Epithelial cell of proximal tubule (primary cell): ENCODE measurements at places on chromosomes 3 and 15. TPM values are rescaled to one million over a fixed set of nuclear protein-coding genes. Genes with fewer than 3 reads are reported as not detected.

ANO10 gene
- 21.1 and 30.7 TPM in 2 replicates for total RNA-seq

EDEM1 gene
- total RNA-seq: 27.1 and 50.6 TPM in 2 replicates

CPB1 gene
- total RNA-seq: not detected in 2 replicates

ZNF609 gene
- 11.0 and 11.6 TPM in 2 replicates for total RNA-seq

ZNF619 gene
- 4.9 and 5.3 TPM in 2 replicates for total RNA-seq

ZBBX gene
- total RNA-seq: 0.06 TPM in 1 of 2 replicates, not detected in the other

MYEF2 gene
- 30.3 and 55.1 TPM in 2 replicates for total RNA-seq

DNAJB8 gene
- total RNA-seq: not detected in 2 replicates

ARNT2 gene
- total RNA-seq: 9.1 and 11.1 TPM in 2 replicates

MOBP gene
- 0.35 TPM in 1 of 2 replicates, not detected in the other for total RNA-seq
